ENCODE measurements at places on chromosomes 11 and 22.

DNA sequence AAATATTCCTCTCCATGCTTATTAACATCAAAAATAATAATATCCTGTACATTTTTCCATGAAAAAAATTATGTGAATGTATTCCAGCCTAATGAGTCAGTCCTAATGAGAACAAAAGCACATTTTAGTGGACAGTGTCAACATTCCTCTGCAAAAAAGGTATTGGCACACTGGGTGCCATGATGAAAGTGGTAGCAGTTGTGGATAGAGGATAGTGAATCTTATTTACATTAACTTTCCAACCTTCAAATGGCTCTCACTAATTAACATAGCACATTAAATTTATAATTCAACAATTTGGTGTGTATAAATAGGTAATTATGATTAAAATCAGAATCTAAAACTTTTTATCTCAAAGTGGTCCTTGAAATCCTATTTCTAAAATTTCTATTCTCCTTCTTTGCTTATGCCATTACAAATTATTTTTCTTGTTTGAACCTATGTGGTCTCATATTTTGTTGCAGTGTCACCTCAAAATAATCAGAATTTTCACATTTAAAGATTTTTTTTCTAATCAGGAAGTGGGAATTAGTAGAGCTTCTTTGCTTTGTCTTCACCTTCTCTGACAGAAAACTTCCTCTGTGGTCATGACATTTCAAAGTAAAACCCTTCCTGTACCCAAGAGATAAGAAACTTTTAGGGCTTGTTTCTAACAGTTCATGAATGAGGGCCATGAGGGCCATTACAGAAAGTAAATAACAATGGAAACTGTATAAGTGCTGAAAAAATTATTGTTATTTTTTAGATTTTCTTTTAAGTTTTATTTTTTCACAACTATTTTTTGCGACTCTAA lies 18.7 kb downstream of the SOX6 start:
- DNase-seq = no peak

DNA sequence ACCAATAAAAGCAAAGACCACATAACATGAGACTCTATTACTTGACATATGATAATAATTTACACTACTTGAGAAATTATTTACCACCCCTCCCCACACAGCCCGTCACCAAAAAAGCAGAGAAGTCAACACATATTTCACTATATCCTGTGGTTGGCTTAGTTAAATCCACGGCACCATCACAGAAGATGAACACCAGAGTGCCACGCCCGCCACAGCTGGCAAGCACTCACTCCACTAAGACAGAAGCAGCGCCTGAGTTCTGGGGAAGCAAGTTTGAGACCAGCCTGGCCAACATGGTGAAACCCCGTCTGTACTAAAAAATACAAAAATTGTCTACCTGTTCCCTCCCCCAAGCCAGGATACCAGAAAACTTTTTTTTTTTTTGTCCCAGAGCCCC lies 53.1 kb downstream of the PACSIN2 start:
- DNase-seq = no peak

GRCh38 chr22:48826546-48826945 lies 1001.1 kb downstream of the BRD1 start:
- DNase-seq = no peak

DNA sequence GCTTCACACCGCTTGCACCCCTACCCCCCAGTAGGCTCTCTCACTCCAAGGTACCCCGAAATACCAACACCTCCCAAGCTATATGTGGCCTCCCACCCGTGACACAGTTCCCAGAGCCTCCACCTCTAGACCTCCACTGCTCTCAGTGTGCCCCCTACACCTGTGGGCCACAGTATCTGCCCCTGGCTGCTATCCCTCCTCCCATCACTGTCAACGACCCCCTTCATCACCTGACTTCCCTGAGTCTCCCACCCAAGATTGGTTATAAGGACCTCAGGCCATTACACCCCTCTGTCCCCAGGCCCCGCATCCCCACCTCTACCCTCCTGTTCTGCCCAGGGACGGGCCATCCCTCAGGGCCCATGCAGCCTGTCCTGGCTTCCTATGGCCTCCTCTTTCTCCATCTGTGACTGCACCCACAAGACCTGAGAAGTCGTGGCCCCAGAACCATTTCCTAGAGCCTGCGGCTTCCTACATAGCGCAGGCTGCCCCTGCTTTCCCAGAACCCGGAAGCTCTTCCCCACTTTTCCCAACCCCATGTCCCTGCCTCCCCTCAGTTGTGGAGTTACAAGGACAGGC lies 734 bp downstream of the ACR start:
- no peak for DNase-seq

DNA sequence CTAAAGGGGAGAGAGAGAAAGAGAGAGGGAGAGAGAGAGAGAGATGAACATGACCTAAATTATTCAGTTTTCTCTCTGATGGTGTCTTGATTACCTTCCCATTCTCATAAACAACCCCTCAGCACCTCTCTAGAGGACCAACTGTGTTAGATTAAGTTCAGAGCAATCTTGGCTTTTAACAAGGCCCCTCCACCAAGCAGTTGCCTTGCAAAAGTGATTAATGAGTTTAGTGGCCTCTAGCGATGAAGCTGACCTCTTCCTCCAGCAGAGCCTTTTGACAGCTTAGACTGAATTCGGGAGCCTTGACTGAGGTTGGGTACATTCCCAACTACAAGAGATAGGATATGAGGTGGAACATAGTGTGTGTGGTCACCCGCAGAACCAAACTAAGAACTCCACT lies 66.1 kb downstream of the ARL14EP start:
- no peak for DNase-seq

DNA sequence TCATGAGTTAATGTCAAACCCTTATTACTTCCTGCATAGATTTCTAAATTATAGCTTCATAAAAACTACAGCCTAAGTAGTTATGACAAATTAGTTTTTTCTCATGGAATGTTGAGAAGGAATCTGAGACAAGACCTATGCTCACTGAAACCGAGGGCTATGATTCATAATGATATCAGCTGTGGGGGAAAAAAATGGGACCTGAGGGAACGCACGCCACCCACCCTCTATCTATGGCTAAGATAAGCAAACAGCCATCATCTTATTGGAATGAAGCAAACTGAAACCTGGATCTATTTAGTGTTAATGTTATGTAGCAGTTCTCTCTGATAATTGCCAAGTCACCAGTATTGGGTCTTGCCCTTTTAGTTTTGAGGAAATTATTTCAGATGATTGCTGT lies 906.9 kb upstream of the RAG2 start:
- DNase-seq = no peak

- no peak for DNase-seq
These were observed 58.3 kb downstream of the CYTH4 start for GRCh38 chr22:37340331-37341262.

DNA sequence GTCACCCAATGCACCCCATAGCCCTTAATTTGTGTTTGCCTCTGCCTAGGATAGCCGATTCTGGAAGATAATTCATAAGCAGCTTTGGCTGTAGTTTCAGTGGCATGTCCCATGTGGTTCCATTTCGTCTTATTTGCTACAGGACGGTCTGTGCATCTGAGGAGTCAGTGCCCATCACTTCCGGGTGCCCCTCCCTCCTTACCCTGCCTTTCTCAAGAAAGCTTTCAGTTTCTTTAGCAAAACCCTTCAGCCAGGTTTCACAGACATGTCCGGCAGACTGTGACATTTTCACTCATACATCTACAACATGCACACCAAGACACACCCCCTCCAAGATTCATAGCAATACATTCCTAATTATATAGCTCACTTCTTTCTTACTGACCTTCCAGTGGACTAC lies 14.3 kb downstream of the TP53AIP1 start:
- peak; percentile 72 for DNase-seq

GRCh38 chr22:32414191-32414590 lies 2.1 kb upstream of the RTCB start:
- DNase-seq = no peak

DNA sequence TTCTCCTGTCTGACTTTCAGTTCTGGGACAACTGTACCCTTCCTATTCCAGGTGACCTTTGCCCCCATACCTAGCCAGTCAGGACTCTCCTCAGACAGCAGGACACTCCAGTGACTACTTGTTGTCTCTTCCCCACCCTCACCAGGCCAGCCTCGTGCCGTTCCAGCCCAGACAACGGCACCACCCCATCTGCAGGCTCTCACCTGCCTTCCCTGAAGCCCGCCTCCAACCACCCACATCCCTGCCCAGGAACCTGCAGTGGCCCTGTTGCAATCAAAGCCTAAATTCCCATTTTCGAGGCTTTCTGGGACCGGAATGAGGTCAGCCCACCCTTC lies 3.7 kb downstream of the IL2RB start:
- no peak for DNase-seq

DNA sequence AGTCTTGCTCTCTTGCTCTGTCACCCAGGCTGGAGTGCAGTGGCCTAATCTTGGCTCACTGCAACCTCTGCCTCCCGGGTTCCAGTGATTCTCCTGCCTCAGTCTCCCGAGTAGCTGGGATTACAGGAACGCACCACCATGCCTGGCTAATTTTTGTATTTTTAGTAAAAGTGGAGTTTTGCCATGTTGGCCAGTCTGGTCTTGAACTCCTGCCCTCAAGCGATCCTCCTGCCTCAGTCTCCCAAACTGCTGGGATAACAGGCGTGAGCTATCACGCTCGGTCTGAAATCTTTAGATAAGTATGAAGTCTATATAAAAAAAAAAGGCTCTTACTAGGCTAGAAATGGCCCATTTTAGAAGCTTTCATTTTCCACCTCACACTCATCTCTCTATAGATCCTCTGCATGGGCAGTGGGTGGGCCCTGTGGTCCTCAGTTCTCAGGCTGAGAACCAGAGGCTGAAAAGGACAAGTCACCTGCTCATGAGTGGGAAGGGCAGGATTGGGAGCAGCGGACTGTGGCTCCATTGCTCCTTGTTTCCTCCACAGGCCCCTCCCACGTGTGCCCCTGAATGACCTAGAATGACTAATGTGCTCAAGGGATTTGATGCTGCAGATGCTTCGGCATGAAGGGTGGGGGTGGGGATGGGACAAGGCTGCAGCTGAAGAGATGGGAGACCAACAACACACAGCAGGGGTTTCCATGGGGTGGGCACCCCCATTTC lies 19.8 kb upstream of the PRAME start:
- DNase-seq = no peak

- DNase-seq = no peak
These were observed 6.9 kb downstream of the POU2AF3 start for GRCh38 chr11:111305162-111305802.

Measured in GM10248 (cell line).